CD4-positive, alpha-beta T cell treated with Interleukin-1 beta for 1 hour (primary cell): ENCODE measurements at places on chromosomes 3 and 15.

DNA sequence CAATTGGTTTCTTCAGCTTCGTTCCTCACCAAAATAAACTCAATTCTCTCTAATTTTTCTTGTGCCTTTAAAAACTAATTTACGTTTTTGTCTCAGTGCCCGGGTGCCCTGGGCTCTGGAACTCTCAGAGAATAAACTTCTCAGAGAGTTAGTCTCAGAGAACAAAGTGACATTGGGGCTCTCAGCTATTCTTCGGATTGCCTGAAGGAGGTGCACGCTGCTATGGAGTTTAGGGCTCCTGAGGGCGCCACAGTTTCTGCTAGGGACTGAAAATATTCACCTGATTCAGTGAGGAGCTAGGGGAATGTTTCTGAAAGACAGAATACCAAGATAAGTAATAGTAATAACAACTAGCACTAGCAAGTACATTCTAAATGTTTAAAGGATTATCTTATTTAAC lies 22.7 kb downstream of the ZIC4 start:
- no peak for DNase-seq

GRCh38 chr3:33067484-33067883 lies 29.5 kb downstream of the GLB1 start:
- DNase-seq: no peak

GRCh38 chr3:197554196-197554561 lies 1.6 kb downstream of the BDH1 start:
- peak; percentile 8 for DNase-seq

DNA sequence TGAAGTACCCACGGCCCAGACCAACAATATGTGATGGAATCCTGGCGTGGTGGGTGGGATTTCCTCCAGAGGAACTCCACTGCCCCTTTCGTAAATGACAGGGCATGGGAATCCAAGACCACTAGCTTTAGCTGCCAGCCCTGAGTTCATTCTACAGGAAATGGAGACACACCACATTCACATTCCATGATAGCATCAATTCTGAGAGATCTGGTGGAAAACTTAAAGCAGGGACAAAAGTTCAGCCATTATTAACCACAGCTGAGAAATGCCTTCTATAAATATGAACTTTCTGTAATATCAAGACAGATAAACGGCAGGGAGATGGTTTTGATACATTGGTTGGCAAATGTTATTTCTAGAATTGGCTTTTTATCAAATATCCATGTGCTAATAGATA lies 98.2 kb downstream of the FBN1 start:
- no peak for DNase-seq

DNA sequence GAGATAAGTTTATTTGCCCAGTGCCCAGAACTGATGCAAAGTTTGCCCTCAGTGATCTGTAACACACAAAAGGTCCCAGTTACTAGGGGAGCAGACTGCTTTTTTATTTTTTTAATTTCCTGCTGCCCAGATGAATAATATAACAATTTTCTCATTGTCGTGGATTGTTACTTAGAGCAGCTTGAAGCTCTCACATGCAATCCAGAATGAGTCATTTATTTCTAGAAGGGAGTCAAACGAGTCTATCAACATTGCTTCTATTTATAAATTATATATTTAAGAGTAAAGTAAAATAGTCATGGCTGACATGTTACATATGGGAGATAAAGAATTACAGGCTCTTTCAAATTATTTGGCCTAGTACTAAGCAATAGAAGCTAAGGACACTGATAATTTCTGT lies 41.3 kb downstream of the MEIS2 start:
- DNase-seq: no peak

DNA sequence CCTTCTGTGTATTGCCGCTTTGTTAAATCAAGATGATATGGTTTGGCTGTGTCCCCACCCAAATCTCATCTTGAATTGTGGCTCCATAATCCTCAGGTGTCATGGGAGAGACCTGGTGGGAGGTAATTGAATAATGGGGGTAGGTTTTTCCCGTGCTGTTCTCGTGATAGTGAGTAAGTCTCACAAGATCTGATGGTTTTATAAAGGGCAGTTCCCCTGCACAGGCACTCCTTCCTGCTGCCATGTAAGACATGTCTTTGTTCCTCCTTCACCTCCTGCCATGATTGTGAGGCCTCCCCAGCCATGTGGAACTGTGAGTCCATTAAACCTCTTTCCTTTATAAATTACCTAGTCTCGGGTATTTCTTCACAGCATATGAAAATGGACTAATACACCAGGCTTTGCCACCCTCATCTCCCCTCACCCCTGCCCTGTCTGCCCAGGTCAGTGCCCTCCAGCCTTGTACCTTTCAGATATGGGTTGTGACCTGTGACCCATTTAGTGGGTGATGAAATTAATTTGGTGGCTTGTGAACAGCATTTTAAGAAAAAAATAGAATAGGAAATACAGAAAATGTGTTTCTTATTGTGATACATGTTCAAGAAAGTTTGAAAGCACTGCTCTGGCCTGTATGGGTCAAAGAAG lies 56.1 kb upstream of the MCF2L2 start:
- no peak for DNase-seq

DNA sequence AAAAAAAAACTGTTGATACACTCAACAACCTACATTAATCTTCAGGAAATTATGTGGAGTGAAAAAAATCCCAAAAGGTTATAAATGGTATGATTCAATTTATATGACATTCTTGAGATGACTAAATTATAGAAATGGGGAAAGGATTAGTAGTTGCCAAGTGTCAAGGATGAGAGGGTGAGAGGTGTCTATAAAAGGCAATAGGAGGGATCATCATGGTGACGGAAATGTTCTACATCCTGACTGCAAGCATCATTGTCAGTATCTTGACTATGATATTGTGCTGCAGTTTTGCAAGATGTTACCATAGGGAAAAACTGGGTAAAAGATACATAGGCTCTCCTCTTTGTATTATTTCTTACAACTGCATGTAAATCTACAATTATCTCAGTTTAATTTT lies 125.6 kb downstream of the FRMD5 start:
- no peak for DNase-seq

DNA sequence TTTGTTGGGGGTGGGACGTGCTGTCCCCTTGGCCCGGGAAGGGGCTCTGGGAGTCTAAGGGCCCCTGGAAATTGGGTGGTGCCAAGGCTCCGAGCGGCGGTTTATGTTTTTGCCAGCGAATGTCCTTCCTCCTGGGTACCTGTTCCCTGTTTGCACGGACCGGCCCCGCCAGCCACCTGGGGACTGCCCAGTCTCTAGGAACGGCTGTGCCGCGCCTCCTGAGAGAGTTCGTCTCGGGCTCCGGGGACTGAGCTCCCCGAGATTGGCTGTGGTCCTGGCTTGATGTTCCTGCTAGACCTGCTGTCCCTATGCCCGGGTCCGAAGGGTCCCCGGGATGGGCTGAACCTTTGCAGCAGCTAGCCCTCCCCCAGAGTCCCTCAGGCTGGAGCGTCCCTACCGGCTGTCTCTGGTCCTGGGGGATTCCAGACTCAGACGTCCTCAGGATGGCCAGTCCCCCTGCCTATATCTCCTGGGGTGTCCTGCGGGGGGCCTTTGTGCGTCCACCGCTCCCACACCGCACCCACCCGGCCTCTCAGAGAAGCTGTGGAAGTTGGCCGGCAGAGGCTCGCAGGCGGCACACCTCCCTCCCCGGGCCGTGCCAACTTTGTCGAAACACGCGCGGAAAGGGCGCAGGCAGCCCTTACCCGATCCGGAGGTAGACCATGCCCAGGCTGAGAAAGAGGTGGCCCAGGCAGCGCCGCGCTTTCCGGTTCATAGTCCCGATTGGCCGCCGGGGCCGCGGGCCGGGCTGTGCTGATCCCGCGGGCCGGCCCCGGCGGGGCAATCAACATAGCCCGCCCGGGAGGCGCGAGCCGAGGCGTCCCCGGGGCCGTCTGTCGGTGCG lies 547 bp downstream of the WNT7A start:
- no peak for DNase-seq

DNA sequence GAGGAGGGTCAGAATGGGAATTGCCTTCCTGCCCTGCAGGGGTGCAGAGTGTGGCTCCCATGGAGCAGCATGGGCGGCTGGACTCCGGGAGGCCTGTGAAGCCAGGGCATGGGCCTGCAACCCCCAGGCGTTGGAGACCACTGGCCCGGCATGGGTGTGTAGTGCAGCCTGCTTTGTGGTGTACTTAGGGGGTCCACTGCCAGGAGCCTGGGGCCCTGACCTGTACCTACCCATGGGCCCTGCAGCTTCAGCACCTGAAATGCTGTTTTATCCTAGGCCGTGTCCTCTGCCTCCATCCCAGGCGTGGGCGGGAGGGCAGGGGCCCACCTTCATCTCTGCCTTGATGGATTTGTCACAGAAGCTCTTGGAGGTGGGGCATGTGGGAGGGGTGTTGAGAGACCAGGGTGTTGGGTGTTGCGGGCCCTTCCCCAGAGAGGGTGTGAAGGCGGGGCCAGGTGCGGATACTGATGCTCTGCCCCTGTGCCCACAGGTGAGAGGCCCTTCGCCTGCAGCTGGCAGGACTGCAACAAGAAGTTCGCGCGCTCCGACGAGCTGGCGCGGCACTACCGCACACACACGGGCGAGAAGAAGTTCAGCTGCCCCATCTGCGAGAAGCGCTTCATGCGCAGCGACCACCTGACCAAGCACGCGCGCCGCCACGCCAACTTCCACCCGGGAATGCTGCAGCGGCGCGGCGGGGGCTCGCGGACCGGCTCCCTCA lies 45.0 kb downstream of the KLF13 start:
- no peak for DNase-seq

- DNase-seq: no peak
Measured at GRCh38 chr3:70224337-70224736, 88.1 kb downstream of the MDFIC2 start.

- DNase-seq: no peak
Measured at GRCh38 chr15:65772930-65773329, 19.2 kb downstream of the DENND4A start.

DNA sequence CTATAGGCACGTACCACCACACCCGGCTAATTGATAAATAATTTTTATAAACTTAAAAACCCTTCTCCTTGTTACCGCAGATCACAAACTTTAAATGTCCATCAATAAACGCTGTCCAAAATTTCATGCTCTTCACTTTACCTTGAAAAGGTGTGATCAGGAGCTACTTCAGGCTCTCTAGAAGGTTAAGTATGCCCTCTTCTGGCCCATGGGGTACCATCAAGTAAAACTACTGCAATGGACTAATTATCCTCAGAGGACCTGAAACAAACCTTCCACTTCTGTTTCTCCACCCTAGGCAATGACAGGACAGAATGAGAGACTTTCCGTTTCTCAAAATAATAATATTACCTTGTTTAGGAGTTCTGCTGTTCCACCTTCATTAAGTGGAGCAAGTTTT lies 9.2 kb downstream of the LZTFL1 start:
- no peak for DNase-seq

- no peak for DNase-seq
Measured at GRCh38 chr3:187746442-187747281, 1.4 kb upstream of the BCL6 start.
